ENCODE measurements at places on chromosomes 2 and 18.

DNA sequence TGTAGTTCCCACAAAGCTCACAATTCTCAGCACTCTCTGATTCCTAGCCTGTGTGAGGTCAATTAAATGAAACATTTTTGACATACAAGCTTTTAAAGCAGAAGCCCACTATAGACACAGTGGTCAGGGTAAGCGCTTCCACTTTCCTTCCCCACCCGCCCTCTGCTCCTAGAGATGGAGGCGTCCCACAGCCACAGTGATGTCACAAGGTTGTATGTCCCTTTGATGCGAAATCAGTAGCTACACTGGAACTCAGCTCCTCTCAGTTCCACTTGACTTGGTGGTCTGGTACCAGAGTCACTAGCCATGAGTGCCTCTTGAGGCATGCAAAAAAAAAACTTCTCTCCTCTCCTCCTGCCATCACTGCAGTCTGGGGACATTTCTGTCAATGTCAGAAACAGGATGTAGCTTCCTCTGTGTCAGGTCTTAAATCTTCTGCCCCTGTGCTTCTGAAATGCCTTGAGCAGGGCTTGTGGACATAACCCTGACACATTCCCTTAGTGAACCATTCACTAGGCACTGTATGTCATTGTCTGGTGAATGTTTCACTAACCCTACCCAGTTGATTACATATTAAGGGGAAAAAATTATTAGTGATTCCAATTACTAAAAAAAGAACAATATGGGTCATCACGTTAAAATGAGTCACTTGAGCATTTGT, 7.8 kb downstream of the SULT1C4 start:
- DNase-seq = no peak

DNA sequence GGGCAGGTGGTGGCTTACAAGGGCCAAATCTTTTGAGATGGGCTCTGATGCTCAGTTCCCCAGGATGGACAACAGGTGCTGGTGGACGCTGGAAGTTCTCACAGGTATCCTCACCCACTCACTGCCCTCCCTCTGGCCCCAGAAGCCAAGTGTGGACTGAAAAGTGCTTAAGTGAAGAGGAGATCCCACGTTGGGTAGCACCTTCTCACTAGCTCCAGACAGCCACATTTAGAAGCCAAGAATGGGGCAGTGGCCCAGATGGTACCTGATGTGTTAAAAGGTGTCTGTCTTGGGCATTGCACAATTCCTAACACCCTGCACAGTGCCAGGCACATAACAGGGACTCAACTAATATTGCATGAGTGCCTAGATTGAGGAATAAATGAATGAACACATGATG, 115.3 kb upstream of the TEX51 start:
- DNase-seq = no peak

- DNase-seq = peak; percentile 68
Observed at GRCh38 chr2:19176977-19177376, 181.4 kb downstream of the OSR1 start.

- no peak for DNase-seq
Observed at GRCh38 chr2:34188464-34189303, 589.6 kb upstream of the FAM98A start.

- DNase-seq = peak; percentile 83
Observed at GRCh38 chr2:191265311-191266170, 20.3 kb downstream of the MYO1B start.

DNA sequence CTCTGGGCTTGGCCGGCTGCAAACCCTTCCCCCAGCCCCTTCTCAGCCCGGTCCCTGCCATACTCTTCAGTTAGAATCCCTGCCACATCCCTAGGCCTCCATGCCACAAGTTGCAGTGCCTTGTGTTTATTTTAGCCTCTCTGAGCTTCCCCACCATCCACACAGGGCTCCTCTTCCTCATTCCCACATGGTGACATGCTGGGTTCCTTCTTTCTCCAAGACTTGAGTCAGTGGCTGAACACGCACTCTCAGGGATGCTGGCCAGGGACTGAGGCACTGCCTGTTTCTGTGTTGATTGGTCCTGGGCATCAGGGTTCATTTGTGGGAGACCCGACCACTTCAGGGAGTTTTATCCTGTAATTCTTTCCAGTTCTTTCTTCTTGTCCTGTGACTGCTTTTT, 56.3 kb downstream of the KCNS3 start:
- peak; percentile 64 for DNase-seq

- DNase-seq = peak; percentile 41
Observed at GRCh38 chr2:223235986-223236385, 184.0 kb downstream of the KCNE4 start.

DNA sequence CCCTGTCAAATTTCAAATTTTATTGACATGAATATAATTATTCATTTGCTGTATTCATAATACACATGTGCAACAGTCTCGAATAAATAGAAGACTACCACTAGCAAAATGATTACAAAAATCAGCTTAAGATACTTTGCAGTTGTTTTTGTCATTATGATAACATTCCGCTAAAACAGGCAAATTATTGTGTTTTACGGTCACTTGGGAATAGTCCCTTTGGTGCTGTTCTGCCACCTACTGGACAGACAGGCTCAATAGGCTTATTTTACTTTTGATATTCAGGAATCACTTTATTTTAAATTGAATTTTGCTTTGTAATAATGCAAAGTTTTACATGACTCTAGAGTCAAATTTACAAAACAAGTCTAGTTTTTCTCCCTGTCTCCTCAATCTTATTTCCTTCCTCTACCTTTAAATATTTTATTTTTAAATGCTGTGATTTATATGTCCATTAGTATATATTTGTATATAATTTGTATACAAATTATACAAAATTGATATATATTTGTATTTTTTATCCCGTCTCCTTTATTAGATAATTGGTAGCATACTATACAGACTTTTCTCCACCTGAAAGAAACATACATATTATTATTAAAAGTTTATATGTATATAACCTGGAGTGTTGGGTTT, 456.3 kb downstream of the DLGAP1 start:
- peak; percentile 54 for DNase-seq

GRCh38 chr2:168245074-168245825, 2.1 kb downstream of the STK39 start:
- DNase-seq = peak; percentile 38

- no peak for DNase-seq
Observed at GRCh38 chr2:233331536-233331935, 22.8 kb upstream of the DGKD start.

- no peak for DNase-seq
Observed at GRCh38 chr18:32888306-32888705, 115.5 kb upstream of the KLHL14 start.

GRCh38 chr2:39595116-39595515, 70.6 kb upstream of the TMEM178A start:
- no peak for DNase-seq

DNA sequence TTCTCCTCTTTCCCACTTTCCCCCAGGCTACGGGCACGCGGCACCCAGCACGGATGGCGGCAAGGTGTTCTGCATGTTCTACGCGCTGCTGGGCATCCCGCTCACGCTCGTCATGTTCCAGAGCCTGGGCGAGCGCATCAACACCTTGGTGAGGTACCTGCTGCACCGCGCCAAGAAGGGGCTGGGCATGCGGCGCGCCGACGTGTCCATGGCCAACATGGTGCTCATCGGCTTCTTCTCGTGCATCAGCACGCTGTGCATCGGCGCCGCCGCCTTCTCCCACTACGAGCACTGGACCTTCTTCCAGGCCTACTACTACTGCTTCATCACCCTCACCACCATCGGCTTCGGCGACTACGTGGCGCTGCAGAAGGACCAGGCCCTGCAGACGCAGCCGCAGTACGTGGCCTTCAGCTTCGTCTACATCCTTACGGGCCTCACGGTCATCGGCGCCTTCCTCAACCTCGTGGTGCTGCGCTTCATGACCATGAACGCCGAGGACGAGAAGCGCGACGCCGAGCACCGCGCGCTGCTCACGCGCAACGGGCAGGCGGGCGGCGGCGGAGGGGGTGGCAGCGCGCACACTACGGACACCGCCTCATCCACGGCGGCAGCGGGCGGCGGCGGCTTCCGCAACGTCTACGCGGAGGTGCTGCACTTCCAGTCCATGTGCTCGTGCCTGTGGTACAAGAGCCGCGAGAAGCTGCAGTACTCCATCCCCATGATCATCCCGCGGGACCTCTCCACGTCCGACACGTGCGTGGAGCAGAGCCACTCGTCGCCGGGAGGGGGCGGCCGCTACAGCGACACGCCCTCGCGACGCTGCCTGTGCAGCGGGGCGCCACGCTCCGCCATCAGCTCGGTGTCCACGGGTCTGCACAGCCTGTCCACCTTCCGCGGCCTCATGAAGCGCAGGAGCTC, 35.4 kb downstream of the KCNK3 start:
- DNase-seq = peak; percentile 27

DNA sequence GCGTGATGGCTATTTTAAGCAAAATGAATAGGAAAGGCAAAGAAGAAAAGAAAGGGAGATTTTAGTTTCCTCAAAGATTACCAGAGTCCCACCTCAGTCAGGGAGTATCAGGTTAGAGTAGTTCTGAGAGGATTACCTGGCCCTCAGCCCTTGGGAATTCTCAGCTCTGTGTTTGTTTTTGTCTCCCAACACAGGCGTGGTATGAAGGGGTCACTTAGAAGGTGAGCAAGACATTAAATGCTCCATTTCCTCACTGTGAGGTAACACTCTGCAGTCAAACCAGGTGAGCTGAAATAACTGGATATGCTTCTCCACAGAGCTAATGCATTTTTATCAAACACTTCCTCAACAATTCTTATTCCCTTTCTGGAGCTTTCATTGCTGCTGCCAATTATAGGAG, 232.2 kb downstream of the IKZF2 start:
- no peak for DNase-seq

DNA sequence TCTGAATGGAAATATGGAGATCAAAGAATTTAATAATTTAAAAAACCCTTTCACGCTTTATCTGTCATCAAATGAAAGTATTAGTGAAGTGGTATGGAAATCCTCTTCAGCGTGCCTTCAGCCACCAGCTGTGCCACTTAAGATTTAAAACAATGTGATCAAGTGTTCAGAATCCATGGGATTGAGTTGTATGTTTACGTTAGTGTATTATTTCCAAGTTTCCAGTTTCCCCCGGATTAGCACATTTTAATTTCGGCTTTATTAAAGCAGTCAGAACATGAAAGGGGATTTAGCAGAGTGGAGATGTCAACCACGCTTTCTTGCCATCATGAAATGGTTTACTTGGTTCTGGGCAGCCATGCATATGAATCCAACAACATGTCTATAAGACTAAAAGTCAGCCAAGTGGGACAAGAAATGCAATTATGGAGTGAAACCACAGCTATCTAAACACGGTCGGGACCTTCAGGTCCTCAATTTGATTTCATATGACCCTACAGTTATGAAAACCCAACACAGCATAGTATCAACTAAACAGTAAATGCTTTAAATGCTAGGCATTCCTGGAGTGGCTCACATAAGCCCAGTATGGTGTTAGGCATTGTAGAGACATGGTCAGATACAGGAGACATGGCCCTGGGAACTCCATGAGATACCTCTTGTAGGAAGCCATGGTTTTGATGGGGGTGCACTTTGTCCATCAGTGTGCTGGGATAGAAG, 224.9 kb upstream of the EPAS1 start:
- DNase-seq = peak; percentile 80

GRCh38 chr2:137747509-137747908, 216.8 kb upstream of the HNMT start:
- DNase-seq = no peak

GRCh38 chr2:48306409-48307284, 223.3 kb upstream of the STON1 start:
- peak; percentile 63 for DNase-seq

DNA sequence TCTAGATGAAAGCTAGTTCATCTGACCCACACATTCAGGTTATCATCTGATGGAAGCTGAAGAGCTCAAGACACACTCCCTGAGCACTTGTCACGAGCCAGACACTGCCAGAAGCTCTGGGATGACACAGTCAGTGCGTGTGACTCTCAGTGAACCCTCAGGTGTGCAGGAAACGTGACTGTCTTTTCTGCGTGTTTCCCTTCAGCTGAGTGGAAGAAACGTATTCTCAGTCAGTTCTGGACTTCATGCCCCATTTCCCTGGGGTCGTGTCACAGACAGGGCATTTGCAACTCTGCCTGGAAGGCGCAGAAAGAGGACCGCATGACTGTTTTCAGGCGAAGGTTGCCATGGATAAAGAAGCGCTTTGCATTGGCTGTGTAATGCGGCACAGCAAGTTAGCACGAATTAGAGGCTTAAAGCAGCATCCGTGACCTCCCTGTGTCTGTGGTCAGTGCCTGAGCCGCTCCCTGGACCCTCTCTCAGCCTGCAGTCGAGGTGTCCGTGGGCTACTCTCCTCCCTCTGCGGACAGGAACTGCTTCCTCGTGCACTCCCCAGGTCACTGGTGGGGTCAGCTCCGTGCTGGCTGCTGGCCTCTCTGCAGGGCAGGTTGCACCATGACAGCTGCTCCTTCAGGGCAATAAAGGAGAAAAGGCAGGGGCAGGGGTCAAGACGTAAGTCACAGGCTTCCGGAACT, 3.3 kb upstream of the ALLC start:
- DNase-seq = no peak

DNA sequence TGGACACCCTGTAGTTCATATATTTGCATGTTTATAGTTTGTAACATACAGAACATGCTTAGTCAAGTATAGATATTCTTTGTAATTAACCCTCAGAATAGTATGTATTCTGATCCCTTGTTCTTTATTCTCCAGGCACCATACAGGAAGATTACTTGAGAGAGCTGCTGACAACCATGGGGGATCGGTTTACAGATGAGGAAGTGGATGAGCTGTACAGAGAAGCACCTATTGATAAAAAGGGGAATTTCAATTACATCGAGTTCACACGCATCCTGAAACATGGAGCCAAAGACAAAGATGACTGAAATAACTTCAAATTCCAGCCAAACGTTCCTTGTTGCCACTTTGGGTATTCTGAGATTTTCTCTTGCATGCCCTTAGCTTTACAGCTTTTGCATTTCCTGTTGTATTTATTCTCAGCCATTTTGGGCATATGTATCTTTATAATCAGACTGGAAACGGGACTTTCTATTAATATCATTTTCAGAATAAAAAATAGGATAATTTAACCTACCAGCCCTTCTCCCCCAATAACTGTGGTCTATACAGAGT, 6.2 kb upstream of the MYL12B start:
- DNase-seq = no peak

DNA sequence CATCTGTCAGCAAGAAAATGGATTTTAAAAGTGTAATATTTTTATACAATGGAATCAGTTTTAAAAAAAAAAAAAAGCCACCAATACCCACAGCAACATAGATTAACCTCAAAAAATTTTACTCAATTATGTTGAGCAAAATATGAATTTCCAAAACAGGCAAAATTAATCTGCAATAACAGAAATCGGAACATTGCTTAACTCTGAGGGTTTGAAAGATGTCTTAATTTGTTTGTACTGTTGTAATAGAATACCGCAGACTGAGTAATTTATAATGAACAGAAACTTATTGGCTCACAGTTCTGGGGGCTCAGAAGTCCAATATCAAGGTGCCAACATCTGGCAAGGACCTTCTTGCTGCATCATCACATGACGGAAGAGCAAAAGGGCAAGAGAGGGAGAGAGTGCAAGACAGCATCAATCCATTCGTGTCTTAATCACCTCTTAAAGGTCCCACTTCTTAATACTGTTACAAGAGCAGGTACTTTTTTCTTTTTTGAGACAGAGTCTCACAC, 31.8 kb upstream of the TNFAIP6 start:
- DNase-seq = no peak

Data from fibroblast of upper back skin (primary cell).